ENCODE measurements at places on chromosomes 11 and 22.
A peak's percentile ranks its signal among the peaks of the same experiment; 100 is the strongest.

DNA sequence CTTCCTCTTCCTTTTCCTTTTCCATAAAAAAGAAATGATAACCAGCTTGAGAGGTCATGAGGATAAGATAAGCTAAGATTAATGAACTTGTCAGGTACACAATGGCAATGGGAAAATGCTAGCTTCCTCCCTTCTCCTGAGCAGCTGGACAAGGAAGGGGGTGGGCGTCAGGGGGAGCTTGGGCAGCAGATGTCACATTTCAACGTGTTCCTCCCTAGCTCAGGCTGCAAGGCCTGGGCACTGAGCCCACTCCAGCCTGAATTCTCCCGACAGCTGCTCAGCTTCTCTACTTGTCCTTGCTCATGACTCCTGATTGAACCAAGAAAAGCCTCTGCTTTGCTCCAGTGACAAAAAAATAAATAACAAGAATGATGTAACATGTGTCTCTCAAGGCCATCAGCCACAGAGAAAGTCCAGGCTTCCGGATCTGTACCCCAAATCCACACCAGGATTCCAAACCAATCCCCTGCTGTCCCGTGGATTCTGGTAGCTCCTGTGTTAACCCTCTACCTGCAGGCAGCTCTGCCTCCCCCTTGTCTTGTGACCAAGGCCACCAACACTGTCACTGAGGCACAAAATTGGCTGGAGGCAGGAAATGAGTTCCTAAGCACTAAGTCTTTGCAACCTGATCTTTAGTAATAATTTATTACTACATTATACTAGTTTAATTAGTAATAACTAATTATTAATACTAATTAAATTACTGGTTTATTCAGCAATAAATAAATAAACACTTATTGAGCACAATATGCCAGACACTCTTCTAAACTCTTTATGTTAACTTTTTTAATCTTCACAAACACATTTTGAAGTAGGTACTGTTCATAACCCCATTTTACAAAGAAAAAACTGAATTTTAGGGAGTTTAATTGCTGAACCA, 146.5 kb downstream of the CCDC34 start:
- no peak for DNase-seq

- no peak for DNase-seq
Measured at GRCh38 chr11:94768602-94769541, 716 bp downstream of the AMOTL1 start.

- no peak for DNase-seq
Measured at GRCh38 chr22:39290724-39291161, 28.7 kb downstream of the RPL3 start.

GRCh38 chr11:69401715-69402114, 79.7 kb upstream of the LINC01488 start:
- no peak for DNase-seq

DNA sequence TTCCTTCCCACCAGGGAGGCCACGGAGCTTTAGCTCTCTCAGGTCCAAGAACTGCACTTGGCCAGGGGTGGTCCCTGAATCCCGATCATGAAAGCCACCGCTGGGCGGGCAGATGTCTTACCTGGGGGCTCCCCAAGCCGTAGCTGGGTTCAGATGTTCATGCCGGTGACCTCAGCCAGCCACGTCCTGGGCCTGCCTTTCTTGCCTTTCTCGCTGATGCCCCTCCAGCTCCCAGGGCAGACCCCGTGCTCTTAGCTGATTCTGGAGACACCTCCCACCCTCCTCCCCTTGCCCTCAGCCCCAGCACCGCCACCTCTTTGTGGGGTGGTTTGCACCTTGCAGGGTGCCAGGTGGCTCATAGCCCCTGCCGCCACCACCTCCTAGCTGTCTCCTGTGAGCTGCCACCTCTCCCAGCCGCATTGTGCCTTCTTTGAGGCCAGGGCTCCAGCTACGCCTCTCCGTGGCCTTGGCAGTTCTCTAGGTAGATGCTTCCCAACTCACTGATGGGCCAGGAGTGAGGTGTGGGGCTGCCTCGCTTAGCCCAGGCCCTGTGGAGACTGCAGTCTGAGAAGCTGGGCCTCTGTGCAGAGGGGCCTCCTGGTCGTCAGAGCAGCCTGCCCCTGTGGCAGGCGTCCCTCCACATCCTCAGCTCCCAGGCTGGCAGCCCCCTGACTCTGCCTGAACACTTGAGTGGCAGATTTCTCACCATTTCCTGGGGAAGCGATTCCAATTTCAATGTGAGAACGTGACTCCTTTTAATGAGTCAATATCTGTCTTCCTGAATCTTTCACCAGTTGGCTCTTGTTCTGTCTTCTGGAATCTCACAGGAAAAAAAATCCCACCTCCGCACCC, 97.6 kb upstream of the B3GAT1 start:
- DNase-seq = no peak

DNA sequence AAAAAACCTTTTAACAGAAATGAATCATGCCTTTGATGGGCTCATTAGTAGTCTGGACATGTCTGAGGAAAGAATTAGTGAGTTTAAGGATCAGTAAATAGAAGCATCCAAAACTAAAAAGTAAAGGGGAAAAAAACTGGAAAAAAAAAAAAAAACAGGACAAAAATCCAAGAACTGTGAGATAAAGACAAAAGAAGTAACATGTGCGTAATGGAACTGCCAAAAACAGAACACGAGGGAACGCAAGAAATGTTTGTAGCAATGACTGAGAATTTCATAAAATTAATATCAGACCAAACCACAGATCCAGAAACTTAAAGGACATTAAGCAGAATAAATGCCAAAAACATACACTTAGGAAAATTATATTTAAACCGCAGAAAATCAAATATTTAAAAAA, 77.4 kb downstream of the MS4A13 start:
- DNase-seq = no peak

DNA sequence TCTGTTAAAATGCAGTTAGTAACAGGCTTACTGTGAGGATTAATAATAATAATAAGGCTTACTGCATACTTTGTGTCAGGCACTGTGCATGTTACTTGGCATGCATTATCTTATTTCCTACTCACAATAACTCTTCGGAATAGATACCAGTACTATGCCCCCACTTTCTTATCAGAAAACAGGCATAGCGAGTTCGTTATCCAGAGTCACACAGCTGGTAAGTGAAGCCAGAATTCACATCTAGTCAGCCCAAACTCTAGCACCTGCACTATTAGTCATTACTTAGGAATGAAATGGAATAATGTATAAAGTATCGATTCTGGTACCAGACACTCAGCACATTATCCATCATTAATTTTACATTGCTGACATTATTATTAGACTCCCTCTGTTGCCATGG, 155.7 kb upstream of the BLID start:
- DNase-seq = no peak

DNA sequence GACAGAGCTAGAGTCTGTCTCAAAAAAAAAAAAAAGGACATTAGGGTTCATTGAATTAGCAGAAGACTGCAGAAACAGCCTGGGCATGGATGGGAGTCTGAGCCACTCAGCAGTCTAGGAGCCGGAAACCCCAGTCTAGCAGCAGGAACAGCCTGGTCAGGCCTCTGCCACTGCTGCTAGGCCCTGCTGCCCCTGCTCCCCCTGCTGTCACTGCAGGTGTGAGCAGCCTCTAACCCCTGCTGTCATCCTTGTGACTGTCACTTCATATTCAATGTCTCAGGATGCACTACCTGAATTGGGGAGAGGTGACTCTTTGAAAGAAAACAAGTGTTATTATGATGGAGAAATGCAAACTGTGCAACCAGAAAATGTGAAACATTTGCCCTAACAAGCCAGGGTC, 7.0 kb upstream of the DDX17 start:
- peak; percentile 7 for DNase-seq

DNA sequence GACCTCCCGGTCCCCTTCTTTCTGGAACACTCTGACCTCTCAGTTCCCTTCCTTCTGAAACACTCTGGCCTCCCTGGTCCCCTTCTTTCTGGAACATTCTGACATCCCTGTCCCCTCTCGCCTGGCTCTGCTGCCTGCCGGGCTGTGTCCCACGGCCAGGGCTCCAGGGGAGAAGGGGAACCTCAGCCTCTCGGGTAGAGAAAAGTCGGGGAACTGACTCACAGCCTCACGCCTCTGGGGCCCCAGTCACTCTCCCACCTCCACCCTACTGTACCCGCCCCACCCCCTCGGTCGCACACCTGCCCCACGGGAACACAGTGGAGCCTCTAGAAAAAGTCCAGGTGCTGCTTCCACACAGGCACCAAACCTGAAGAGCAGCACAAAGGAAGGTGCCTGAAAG, 93.3 kb downstream of the BRD1 start:
- no peak for DNase-seq

DNA sequence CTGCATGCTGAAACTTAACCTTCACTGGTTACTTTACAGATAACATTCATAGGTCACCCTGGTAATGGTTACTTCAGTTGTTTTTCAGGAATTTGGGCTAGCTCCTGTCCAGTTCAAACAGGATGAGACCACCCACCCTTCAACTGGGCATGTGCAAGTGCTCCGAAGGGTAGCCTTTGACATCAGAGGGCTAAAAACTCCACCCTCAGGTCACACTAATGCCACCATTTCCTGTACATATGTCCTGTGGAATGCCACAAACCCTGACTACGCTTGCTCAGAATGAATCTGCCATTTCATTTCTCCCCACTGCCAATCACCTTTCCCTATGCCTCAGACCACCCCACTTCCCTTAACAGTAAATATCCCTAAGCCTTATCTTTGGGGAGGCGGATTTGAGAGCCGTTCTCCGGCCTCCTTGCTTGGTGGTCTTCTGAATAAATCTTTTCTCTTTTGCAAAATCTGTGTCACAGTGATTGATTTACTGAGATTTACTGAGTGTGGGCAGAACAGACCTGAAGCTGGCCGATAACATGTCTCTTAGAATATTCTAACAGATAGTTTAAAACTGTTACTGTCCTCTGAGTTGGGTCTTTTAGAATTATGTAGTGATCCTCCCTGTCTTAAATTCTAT, 25.4 kb upstream of the FXYD2 start:
- no peak for DNase-seq

DNA sequence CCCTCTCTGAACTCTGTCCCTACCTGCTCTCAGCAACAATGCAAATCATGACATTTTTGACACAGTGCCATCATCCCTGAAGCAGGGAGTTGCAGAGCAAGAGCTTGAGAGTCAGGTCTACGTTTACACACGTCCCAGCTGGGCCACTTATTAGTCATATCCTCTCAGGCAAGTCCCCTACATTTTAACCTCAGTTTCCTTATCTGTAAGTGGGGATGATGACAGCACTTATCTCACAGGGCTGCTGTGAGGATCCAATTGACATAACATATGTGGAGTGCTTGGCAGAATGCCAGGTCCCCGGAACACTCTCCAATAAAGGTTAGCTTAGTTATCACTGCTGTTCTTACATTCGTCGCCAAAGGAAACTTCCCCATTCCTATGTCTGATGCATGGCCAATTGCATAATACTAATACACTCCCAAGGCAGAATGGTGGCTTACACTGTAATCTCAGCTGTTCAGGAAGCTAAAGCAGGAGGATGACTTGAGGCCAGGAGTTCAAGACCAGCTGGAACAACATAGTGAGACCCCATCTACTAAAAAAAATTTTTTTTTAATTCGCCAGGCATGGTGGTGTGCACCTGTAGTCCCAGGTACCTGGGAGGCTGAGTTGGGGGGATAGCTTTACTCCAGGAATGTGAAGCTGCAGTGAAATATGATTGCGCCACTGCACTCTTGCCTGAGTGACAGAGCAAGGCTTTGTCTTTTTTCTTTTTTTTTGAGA, 16.6 kb downstream of the ASCC2 start:
- no peak for DNase-seq

- no peak for DNase-seq
Measured at GRCh38 chr11:99682171-99682570, 661.4 kb downstream of the CNTN5 start.

- no peak for DNase-seq
Measured at GRCh38 chr11:9825315-9825714, 161.4 kb downstream of the SWAP70 start.

DNA sequence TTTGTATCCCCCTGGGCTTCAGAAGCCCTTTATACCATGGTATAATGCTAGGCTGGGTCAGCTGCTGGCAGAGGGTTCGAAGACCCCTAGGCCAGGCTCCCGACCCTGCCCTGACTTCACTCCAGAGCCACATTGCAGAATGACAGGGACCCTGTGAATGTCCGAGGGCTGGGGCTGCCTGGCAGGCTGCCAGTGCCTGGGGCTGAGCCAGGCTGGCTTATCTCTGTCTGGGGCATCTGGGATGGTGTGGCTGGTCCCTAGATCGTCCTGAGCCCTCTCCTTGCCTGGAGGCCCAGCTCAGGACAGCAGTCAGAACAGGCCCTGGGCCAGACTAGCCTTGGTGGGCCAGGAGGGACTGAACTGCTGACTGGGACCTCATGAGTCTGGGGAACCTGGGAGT, 3.7 kb downstream of the ZDHHC8 start:
- DNase-seq = no peak

DNA sequence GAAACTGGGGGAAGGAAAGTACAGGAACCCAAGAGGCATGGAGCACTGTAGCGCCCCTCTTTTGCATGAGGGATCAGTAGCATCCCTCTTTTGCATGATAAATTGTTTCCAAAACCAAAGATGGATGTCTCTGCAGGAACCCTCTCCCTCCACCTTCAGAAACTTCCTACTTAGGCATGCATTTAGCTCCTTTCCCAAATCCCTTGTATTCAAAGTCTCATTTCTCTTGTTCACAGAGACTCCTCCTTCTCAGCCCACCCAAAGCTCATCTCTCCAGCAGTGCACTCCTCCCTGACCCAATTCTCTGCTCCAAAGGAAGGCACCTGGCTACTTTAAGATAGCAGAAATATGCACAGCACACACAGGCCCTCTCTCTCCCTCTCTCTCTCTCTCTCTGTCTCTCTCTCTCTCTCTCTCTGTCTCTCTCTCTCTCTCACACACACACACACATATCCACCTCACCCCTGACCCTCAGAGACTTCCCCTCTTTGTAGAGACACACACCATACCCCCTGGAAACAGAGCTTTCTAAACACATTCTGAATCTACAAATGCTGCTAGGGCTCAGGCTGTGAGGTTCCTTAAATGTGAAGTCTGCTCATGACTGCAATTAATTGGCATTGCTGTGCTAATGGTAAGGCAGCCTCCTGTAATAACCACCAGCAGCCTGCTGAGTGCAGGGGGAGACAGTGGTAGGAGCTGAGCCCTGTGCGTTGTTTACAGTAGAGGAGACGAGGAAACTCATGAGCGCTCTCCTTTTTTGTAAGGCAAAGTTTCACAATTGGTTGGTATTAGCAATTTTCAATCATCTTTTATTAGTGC, 519.6 kb downstream of the NTM start:
- no peak for DNase-seq

GRCh38 chr11:65206901-65207300, 25.2 kb downstream of the CAPN1 start:
- no peak for DNase-seq

- no peak for DNase-seq
Measured at GRCh38 chr11:44634401-44635281, 69.2 kb downstream of the CD82 start.

GRCh38 chr11:95306801-95307200, 75.8 kb upstream of the SESN3 start:
- DNase-seq = no peak

DNA sequence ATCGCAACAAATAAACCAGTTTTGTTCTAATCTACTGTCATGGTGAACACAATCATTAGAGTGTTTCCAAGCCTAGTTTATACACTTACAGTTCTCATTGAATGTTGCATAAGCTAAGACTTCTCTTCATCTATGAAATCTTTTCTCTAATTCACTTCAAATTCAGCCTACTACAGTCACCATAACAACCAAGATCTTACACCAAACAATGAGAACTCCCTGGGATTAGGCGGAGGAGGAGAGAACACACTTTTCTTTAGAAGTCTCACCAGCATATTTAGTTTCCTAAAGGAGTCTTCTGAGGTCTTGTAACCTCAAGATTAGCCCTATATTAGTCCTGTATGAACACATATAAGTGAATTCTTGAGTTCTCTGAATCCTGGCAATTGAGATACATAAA, 1889.7 kb downstream of the LRRC4C start:
- no peak for DNase-seq

- no peak for DNase-seq
Measured at GRCh38 chr11:614623-615503, 887 bp downstream of the IRF7 start.
